ENCODE measurements at places on chromosomes 4 and X.
A peak's percentile ranks its signal among the peaks of the same experiment; 100 is the strongest.

DNA sequence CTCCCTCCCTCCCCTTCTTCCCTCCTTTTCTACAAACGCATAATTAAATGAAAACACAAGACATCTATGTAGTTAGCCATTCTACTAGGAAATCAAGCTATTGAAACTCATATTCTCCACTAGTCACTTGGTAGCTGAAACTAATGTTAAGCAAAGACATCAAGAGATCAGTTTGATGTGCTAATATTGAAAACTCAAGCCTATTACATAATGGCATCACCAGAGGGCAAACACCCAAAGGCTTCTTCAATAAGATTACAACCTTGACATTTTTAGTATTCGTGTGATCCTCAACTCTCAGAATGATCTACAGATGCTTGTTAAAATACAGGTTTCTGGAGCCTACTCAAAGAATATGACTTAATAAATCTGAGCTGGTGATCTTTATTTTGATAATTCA lies 6.2 kb upstream of the GUCY1A1 start:
- H3K4me3 ChIP-seq: no peak overlapping the region
- no peak for DNase-seq
- no peaks in the 10 kb centered on the region for H3K27me3 ChIP-seq
- H3K36me3 ChIP-seq: no peaks in the 10 kb centered on the region

DNA sequence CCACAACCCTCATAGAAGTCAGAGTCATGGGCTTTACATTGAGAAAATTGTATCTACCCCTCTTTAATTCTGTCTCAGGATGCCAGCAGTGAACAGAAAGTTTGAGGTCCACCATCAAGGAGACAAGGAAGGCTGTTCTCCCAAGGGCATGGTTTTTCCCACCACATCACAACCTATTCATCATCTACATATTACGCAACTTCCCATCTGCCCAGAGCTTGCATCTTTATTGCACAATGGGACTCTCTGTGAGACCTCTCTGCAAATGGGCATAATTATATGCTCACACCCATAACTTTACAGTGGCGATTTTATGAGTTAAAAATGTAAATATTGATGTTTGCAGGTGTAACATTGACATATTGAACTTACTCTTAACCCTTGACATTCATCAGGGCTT lies 38.9 kb downstream of the PAGE2 start:
- H3K36me3 ChIP-seq: no peaks in the 10 kb centered on the region
- H3K4me3 ChIP-seq: no peak overlapping the region
- no peak overlapping the region for H3K27ac ChIP-seq
- H3K27me3 ChIP-seq: no peaks in the 10 kb centered on the region
- no peaks in the 10 kb centered on the region for H3K4me1 ChIP-seq

GRCh38 chr4:23455456-23456158 lies 434.2 kb downstream of the PPARGC1A start:
- H3K36me3 ChIP-seq: no peaks in the 10 kb centered on the region
- no peaks in the 10 kb centered on the region for H3K4me1 ChIP-seq
- DNase-seq: no peak
- no peak overlapping the region for H3K4me3 ChIP-seq
- H3K27me3 ChIP-seq: peaks cover 3% of the 10 kb centered on the region

DNA sequence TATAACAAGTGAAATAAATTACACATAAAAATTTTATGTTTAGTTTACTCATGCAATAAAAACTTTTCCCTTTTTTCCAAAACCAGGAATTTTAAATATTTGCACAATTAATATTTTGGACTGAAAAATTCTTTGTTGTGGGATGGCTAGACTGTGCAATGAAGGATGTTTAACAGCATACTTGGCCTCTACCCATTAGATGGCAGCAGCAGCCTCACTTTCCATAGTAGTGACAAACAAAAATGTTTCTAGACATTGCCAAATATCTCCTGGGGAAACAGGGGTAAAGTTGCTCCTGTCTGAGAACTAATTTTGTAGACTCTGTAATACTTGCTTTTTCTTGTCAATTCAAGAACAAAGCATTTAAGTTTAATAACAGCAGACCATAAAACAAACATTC lies 49.8 kb downstream of the SCLT1 start:
- no peak for DNase-seq
- no peaks in the 10 kb centered on the region for H3K27me3 ChIP-seq
- peaks cover 6% of the 10 kb centered on the region for H3K36me3 ChIP-seq
- no peak overlapping the region for H3K27ac ChIP-seq
- no peaks in the 10 kb centered on the region for H3K4me1 ChIP-seq

DNA sequence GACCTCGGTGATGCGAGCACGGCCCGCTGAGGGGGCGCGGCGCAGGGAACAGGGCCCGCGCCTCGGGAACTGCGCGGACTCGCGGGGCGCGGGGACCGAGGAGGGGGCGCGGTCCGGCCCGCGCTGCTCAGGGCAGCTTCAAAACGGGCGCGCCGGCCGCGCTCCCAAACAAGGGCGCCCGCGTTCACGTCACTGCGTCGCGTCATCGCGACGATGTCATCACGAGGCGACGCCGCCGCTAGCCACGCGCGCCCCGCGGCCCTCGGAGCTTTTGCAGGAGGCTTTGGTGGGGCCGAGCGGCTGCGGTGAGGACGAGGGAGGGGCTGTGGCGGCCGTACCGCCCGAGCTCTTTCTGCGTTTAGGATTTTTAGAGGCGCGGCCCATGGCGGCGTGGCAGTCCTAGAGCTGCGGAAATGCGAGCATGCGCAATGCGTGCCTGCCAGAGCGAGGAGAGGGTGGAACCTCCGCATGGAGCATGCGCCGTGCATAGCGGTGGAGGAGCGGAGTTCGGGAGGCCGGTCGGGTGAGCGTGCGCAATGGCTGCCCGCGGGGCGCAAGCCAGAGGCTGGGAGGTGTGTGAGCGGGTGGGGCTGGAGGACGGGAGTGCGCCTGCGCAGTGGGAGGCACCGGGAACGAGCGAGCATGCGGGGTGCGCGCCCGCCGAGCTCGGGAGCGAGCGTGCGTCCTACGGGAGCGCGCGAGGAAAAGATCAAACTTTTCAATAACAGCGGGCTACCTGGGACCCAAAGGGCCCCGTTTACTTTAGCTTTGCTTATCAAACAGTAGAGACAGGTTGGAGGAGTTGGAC lies at the start of gene PPP2R3B:
TSS of gene PPP2R3B (minus strand) at position 140 of the 808 bp plus-strand sequence. CDS start 216 bp downstream, outside the sequence.
- peaks cover 3% of the 10 kb centered on the region for H3K36me3 ChIP-seq
- DNase-seq: peak; percentile 100
- H3K27ac ChIP-seq: peak within 1 kb of the TSS; percentile 69
- H3K4me1 ChIP-seq: no peaks in the 10 kb centered on the region
- H3K27me3 ChIP-seq: no peaks in the 10 kb centered on the region

- H3K27me3 ChIP-seq: no peaks in the 10 kb centered on the region
- no peak overlapping the region for H3K4me3 ChIP-seq
- H3K4me1 ChIP-seq: peaks cover 5% of the 10 kb centered on the region
- no peak overlapping the region for H3K27ac ChIP-seq
Observed at GRCh38 chr4:113673450-113673849, 88.1 kb downstream of the CAMK2D start.

DNA sequence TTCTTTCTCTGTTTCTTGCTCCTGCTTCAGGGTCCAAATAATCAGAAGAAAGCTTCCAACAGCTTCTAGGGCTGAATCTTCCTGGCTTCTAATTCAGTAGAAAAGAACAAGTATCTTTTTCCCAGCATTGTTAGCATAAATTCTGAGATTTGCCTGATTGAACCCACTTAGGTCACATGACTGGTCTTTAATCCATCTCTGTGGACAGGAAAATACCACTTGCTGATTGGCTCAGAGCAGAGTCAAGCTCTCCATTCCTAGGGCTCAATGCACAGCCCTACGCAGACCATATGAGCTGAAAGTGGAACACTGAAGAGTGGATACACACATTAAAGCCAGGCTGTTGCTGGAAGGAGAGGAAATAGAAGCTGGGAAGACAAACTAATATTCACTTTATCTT lies 99.6 kb upstream of the RPL34 start:
- H3K4me3 ChIP-seq: no peak overlapping the region
- H3K27me3 ChIP-seq: peaks cover 9% of the 10 kb centered on the region
- no peak for DNase-seq
- no peaks in the 10 kb centered on the region for H3K4me1 ChIP-seq
- no peaks in the 10 kb centered on the region for H3K36me3 ChIP-seq
- no peak overlapping the region for H3K27ac ChIP-seq

Measured in RWPE2 (cell line).